ENCODE measurements at places on chromosomes 7 and 10.

- no peak for DNase-seq
These were observed 98.6 kb upstream of the KCTD7 start for GRCh38 chr7:66529883-66530610.

DNA sequence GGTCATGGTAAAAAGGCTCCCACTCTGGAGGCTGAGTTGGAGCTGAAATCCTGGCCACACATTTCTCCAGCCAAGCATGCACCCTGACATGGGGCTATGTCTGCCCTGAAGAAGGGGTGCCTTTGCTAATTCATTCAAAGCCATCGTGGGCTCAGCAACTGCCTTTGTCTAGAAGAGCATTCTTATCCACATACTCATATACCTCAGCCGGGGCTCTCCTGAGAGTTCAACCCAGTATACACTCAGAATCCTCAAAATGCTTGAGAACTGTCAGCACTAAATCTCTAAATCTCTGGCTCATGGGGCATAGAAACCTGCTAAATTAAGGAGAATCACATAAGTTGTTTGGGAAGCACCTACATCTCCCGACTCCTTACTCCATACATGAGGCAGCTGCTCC is 89.3 kb downstream of the MRPL32 start:
- no peak for DNase-seq

- no peak for DNase-seq
These were observed 28.5 kb downstream of the ZC3HC1 start for GRCh38 chr7:130022623-130023175.

DNA sequence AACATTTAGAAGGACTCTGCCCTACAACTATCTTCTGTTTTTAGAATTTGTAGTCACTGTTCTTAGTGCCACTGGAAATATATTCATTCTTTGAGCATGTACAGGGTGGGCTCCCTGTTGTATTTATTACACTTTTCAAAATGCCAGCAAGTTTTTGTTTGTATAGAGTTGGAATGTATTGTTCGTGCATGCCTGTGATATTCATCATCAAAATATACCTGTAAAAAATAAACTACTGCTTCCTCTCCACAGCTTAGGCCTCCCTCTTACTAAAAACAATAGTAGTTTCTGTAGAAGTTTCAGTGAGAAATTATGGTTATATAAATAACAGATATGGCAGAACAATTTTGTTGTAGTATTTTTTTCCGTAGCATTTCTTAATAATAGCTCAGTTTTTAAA is 61.6 kb downstream of the NHLRC2 start:
- DNase-seq, result no peak

GRCh38 chr7:112201411-112201810 is 4.8 kb downstream of the DOCK4 start:
- DNase-seq, result no peak

DNA sequence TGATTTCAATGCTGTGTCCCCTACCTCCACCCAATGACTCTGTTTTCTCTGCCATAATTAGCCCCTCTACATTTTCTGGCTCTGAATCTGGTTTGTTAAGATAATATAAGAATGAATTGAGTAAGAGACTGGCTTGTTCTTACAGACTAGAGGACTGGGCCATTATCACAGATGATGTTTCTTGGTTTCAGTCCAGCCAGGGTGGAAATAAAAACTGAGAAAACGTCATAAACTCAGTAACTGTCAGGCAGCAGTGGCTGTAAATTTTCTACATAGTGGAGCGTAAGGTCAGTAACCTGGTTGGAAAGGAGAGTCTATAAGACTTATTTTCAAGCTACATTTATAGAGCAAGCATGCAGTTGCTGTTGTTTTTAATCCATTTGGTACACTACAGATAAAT is 485.4 kb downstream of the HTR7 start:
- DNase-seq, result no peak

All from kidney glomerular epithelial cell (primary cell).